Pulmonary artery endothelial cell (primary cell): ENCODE measurements at places on chromosomes 2 and 18. TPM values are rescaled to one million over a fixed set of nuclear protein-coding genes. Genes with fewer than 3 reads are reported as not detected.

- DNase-seq: no peak
Observed at GRCh38 chr2:197308585-197308984, 2.0 kb downstream of the ANKRD44 start.

Gene MC2R
- not detected in 2 replicates for total RNA-seq

- DNase-seq: no peak
Observed at GRCh38 chr2:106970471-106971261, 84.7 kb upstream of the ST6GAL2 start.

DNA sequence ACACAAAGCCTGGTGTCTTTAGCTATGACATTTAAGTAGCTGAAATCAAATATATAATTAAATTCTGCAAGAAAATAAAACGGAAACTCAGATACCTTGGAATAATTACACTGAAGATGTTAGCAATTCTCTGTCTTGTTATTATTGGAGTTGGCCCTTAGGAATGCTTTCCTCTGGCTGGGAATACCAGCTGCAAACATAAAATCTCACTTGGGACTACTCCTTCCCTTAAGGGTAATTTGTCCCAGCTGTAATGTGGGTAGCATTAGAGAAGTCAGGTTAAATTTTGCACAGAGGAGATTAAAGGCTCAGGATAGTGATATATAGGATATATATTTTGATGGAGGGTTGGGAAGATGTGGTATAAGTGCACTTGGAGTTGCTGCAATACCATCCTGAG is 37.3 kb upstream of the GRP start:
- DNase-seq: no peak
